ENCODE measurements at places on chromosomes 3 and 15.

DNA sequence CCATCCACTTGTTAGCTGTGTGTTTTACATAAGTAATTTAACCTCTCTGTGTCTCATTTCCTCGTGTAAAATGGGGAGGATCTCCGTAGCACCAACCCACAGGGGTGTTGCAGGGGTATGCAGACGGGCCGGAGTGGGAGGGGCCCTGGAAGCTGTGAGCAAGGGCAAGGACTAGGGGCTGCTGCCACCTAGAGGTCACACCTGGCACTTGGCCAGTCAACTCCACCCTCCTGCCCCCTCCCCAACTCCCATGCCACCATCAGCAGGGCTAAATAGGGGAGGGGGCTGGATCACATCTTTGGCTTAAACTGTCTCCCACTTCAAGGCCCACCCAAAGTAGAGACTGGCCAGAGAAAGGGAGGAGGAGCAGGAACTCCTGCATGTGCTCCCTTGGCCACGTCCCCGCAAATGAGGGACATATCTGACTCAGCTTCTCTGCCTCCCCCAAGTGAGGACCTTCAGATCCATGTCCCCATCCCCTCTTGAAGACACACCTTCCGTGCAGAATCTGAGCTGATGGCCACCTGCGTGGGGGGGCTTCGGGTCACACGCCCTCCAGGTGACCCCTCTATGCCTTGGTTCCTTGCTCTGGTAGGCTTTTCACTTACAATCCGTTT is 2.6 kb downstream of the CCDC9B start:
- peak; percentile 69 for DNase-seq

DNA sequence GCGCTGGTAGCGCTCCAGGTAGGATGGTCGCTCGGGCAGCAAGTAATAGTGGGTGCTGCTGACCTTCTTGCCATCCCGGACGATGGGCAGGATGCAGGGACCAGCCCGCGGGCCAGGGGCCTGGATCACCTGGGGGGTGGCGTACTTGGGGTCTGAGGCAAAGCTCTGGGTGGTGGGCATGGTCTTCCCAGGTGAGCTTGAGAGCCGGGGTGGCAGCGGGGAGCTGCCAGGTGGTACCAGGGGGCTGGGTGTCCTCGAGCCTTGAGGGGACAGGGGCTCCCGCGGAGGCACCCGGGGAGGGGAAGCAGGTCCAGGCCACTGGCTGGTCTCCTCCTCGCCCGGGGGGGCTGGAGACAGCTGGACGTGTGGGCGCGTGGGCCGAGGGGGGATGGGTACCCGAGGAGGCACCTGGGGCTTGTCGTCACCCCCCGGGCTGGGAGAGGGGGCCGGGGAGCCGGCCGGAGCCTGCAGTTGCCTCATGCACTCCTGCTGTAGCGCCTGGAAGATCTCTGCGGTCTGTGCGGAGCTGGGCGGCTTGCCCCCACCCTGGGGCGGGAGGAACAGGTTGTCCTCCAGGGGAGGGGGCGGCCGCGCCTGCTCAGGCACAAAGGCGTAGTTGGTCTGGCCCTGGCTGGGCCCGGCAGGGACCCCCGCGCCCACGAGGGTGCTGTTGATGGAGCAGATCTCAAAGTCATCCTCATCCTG is 40.6 kb downstream of the TNK2 start:
- DNase-seq, result no peak

DNA sequence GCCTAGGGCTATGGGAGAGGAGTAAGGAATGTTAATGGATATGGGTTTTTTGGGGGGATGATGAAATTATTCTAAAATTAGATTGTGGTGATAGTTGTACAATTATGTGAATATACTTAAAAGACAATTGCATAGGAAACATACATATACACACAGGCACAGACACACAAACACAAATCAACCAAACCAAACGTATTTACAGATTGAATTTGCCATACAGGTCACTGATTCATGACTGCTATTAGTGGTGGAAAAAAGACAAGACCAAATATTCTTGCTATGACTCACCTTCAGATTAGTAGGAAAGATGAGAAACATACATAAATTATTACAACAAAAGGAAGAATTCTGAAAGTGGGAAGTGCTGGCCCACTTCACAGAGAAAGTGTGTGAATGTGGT is 85.3 kb downstream of the C3orf38 start:
- no peak for DNase-seq

DNA sequence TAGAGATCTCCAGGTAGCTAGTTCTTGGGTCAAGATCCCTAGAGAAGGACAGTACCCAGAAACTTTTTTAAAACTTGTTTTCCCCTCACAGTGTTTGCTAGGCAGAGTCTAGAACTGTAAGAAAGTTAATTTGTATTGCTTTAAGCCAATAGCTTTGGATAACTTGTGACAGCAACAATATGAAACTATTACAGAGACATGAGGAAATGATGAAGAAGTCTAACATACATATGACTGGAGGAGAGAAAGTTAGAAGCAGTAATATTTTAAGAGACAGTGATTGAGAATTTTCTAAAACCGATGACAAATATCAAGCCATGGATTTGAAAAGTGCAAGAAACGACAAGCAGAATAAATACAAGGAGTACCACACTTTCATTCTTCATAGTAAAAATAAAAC is 10.0 kb downstream of the HMG20A start:
- no peak for DNase-seq

GRCh38 chr3:188157971-188158370 is 4.0 kb downstream of the LPP start:
- DNase-seq, result no peak

DNA sequence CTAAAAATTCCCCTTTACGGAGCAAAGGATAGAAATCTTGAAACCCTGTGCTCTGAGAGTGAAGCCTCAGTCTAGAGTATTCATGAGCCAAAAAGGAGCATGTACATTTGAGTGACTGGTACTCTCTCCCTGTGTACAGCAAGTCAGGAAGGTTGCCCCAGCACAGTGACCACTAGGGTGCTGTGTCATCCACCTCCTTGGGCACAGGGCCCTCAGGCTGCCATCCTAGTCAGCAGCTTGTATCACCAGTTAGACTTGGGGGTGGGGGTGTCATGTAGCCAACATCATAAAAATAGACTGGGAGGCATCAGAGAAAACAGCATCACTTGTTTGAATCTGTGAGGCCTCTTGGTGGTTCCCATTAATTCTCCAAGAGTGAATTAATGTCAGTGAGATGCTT is 12.0 kb downstream of the NME9 start:
- DNase-seq, result no peak

- DNase-seq, result no peak
Observed at GRCh38 chr3:139303216-139303615, 40.6 kb upstream of the MRPS22 start.

GRCh38 chr3:190514413-190515153 is 698 bp downstream of the IL1RAP start:
- no peak for DNase-seq

GRCh38 chr3:192927016-192927415 is 9.4 kb upstream of the MB21D2 start:
- DNase-seq, result no peak

DNA sequence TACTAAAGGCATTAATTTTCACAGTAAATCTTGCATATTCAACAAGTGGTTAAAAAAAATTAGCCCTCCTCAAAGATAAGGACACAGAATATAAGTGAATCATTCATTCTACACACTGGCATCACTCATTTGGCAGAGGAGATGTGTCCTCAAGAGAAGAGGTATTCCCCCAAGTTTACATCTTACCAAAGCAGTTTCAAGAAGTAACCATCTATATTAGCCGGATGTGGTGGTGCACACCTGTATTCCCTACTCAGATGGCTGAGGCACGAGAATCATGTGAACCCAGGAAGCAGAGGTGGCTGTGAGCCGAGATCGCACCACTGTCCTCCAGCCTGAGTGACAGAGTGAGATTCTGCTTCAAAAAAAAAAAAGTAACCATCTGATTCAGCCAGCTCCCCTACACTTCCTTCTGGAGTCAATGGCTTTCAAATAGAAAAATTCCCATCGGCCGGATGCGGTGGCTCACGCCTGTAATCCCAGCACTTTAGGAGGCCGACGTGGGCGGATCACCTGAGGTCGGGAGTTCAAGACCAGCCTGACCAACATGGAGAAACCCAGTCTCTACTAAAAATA is 15.4 kb downstream of the RAF1 start:
- no peak for DNase-seq

DNA sequence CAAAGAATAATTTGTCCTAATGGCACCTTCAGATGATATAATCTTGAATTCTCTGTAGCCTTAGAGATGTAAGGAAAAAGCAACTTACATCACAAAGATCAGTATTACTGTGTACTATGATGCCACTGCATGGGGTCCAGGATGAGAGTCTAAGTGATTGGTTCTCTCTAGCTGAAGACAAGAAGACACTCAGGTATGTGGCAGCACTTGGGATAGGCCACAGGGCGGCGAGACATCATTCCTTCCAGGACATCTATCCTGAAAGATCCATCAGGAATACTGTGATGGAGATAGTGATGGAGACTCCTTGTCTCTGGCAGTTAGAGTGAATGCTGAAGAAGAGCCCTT is 2.5 kb downstream of the CD200 start:
- DNase-seq, result no peak

DNA sequence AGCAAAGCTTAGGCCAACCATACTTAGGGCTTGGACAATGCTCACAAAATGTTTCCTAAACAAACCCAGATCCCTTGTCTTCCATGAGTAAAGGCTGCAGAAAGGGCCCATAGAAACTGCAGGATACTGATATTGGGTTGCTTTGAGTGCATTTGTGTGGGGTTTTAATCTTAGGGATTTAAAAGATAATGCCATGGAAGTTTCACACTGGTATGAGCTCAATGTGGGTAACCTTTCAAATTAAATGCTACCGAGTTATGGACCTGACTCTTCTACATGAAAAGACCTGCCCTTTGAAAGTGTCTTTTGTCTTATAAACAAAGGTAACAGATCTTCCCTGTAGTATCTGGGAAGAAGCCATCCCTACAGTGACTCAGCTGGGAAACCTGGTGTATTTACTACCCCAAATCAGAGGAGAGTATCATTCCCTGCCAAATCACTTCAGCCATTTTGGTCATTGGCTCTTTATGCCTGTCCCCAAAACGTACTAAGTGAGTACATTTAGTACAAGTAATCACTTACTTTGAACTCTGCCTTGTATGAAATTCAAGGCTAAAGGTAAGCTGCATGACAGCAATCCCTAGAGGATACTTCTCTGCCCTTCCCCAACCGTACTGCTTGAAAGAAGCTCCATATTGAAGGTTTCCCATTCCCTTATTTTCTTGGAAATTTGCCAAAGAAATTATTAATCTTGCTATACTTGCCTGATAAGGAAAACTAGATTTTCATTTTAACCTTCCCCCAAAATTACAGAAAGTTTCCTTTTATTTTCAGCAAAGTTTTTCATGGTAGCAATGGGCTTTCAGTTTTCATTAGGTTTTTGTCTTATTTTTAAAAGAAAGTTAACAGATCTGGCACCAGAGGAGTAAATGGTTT is 7.2 kb downstream of the TM4SF1 start:
- no peak for DNase-seq

DNA sequence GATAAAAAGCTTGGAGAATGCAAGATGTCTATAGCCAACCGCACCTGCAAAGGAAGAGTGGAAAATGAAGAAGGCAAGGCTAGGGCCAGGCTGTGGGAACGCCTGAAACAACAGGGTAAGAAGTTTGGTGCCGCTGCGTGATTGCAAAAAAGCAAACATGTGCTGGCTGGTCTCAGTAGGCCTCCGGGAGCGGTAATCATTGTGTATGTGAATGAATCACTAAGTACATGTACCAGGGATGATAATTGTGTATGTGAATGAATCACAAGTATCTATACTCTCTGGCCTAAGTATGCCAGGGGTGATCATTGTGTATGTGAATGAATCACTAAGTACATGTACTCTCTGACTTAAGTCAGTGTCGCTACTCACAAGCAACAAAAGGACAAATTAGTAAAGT is 40.3 kb upstream of the PARL start:
- DNase-seq, result no peak

- no peak for DNase-seq
Observed at GRCh38 chr3:113557374-113557773, 25.0 kb downstream of the SIDT1 start.

GRCh38 chr3:17023006-17023664 is 138.4 kb downstream of the PLCL2 start:
- DNase-seq, result no peak

GRCh38 chr3:144185276-144185675 is 213.7 kb downstream of the DIPK2A start:
- no peak for DNase-seq

- no peak for DNase-seq
Observed at GRCh38 chr3:48664929-48665328, 2.2 kb upstream of the CELSR3 start.

DNA sequence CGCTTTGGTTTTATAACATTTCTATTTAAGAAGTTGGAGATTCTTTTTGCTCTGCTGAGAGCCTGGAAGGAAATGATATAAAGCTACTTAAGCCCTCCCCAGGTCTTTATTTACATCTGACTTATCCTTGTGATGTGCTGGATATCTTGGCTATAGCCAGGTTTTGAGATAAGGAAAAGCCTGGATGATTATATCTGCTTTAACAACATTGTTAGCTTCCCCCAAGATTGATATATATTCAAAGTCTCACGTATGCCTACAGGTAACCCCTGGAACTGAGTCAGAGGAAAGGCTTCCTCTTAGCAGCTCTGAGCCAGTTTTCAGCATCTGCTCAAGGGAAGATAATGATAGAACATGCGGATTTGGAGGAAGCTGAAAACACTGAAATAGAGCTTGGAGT is 61.5 kb upstream of the CRBN start:
- no peak for DNase-seq

GRCh38 chr3:179955286-179955685 is 81.5 kb downstream of the PEX5L start:
- DNase-seq, result no peak

GRCh38 chr3:82707035-82707434 is 945.6 kb upstream of the GBE1 start:
- DNase-seq, result no peak

- DNase-seq, result peak; percentile 47
Observed at GRCh38 chr3:185353823-185354614, 8.9 kb upstream of the MAP3K13 start.

- no peak for DNase-seq
Observed at GRCh38 chr3:114336122-114336697, 42.4 kb downstream of the TIGIT start.

DNA sequence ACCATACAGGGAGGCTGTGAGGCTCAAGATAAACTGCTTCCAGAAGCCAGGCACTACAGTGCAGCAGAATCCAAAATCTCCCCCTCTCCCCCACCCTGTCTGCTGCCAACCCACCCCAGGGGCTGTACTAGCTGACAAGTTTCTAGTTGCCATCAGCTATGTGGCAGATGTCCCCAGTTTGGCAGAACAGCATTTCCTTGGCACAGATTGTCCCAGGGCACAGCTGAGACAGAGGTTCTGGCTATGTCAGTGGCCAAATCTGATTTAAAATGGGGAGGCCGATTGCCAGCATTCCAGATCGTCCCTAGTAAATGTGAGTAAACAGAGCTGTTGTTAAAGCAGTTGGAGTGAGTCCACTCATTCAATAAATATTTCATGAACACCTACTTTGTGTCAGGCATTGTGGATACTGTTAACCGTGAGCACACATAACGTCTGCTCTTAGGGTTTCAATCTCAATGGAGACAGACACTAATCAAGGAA is 28.0 kb upstream of the CCDC174 start:
- DNase-seq, result no peak

- DNase-seq, result no peak
Observed at GRCh38 chr15:40941068-40941527, 12.0 kb downstream of the DLL4 start.

- DNase-seq, result no peak
Observed at GRCh38 chr3:100518244-100518643, 25.8 kb downstream of the TMEM45A start.

- no peak for DNase-seq
Observed at GRCh38 chr3:73401059-73401458, 223.7 kb downstream of the PDZRN3 start.
